ENCODE measurements at places on chromosomes 2 and 18.
A peak's percentile ranks its signal among the peaks of the same experiment; 100 is the strongest.

- no peak for DNase-seq
Observed at GRCh38 chr2:15939556-15939853, 845 bp upstream of the MYCN start.

- no peak for DNase-seq
Observed at GRCh38 chr18:77102259-77103040, 30.1 kb downstream of the MBP start.

DNA sequence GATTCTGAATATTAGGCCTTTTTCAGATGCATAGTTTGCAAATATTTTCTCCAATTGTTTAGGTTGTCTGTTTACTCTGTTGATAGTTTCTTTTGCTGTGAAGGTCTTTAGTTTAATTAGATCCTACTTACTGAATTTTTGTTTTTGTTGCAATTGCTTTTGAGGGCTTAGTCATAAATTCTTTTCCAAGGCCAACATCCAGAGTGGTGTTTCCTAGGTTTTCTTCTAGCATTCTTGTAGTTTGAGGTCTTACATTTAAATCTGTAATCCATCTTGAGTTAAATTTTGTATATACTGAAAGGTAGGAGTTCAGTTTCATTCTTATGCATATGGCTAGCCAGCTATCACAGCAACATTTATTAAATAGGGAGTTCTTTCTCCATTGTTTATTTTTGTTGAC lies 404.8 kb downstream of the LNPK start:
- no peak for DNase-seq

- DNase-seq: no peak
Observed at GRCh38 chr2:36326286-36326685, 29.3 kb upstream of the CRIM1 start.

GRCh38 chr2:230042195-230042594 lies 26.5 kb downstream of the SLC16A14 start:
- DNase-seq: no peak

- DNase-seq: no peak
Observed at GRCh38 chr2:236790963-236791362, 221.3 kb downstream of the ACKR3 start.

DNA sequence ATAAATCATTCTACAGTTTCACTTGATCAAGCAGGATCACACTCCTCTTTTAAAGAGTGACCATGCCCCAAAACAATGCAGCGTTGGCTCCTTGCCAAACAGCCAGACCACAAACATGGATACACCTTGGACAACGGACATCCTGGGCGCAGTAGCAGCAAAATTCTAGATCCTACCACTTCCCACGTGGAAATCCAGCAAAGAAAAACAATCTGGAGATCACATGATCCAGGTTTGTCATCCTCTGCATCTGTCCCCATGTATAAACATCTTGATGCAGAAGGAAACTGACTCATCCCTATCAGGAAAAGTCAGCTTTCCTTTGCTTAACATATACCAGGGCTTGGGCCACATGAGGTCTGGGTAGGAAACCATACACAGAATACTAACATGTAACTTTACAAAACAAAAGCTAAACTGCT lies 53.1 kb downstream of the ZNF521 start:
- no peak for DNase-seq

- DNase-seq: no peak
Observed at GRCh38 chr2:200778038-200778437, 33.7 kb upstream of the BZW1 start.

DNA sequence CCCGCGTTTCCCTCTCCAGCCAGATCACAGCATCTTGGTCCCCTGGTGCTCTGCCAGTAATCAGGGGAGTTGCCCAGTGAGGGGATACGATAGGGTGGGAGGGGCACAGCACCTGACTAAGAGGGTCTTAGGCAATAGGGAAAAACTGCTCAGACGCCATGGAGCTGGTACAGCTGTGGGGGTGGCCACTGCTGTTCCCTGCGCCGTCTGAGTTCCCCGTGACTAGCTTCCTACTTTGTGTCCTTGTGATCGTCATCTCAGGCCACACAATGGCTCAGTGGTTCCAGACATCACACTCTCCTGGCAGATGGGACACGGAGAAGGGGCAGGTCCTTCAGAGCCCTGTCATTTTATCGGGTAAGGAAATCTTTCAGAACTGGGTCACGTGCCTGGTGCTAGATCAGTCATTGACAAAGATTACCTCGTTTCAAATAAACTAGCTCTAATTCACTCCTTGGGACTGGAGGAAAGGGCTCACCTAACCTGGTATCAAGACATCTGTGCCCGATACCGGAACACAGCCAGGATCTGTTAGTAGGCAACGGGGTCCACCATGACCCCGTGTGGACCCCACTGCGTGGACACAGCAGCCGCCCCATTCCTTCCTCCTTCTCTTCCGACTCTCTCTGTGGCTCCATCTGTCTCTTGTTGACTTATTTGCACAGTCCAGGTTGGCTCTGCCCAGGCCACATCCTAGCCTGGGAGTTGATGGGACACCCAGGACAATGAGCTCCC lies 101.6 kb downstream of the PTGR3 start:
- DNase-seq: no peak

- no peak for DNase-seq
Observed at GRCh38 chr18:55489034-55489986, 98.7 kb downstream of the TCF4 start.

GRCh38 chr2:20661421-20662307 lies 5.3 kb upstream of the GDF7 start:
- DNase-seq: peak; percentile 77

DNA sequence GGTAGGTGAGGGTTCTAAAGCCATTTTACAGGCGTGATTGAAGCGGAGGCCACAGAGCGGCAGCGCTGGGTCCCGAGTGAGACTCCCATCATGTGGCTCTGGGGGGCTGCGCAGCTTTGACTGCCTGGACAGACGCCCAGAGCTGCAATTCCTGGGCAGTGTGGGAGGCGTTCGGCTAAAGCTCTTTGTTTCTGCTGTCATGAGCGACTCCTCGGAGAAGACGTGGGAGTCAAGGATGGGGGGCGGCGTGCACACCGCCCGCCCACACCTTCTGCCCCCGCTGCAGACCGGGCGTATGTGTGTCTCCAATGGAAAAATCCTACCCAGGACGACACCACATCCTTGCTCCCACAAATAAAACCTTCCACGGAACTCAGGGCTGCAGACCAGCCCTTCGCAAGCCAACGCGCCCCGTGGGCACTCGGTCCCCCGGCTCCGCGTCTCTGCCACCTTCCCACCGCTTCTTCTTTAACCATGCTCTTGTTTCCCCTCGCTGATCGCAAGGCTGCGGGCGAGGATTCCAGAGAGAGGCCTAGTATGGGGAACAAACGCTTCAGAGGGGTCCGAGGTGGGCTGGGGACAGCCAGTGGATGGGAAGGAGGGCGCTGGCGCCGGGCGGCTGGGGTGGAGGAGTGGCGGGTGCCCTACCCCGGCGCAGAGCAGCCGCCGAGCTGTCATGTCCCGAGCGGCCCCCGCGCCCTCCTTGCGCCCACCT lies 680 bp upstream of the LBH start:
- no peak for DNase-seq

DNA sequence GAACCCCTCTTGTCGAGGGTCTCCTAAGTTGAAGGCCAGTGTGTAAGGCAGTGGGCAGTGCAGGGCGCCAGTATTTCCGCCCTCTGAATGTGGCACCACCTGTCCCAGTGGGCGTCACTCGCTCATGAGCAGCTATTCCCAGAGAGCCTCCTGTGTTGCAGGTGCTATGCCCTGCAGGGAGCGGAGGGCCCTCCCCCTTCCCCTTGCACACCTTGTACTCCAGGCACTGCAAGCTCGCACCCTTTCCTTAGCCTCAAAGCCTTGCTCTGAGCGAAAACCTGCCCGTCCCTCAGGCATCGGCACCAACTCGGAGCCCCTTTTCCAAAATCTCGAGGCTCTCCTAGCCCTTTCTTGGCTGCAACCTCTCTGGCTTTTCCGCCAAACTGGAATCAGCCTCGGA lies 282.7 kb downstream of the AGAP1 start:
- no peak for DNase-seq
